ENCODE measurements at places on chromosomes 12 and 14.

GRCh38 chr12:47366579-47366978 lies 286.8 kb upstream of the AMIGO2 start:
- no peak for DNase-seq

DNA sequence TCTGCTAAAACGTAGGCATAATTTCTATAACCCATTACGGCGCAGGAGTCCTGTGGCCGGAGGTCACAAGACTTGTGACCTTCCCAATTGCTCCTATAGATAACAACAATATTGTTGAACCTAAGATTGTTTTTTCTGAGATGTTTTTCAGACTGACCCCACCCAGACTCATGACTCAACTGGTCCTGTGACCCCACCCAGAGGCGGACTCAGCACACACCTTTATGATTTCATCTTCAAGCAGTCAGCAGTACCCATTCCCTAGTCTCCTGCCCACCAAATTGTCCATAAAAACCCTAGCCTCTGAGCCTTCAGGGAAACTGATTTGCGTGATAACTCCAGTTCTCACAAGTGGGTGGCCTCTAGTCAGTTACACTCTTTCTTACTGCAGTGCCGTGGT lies 5.9 kb upstream of the PPP4R3A start:
- DNase-seq = no peak

GRCh38 chr12:121975021-121975420 lies 46.7 kb upstream of the BCL7A start:
- no peak for DNase-seq

GRCh38 chr12:57590479-57590863 lies 521 bp upstream of the PIP4K2C start:
- DNase-seq = no peak

DNA sequence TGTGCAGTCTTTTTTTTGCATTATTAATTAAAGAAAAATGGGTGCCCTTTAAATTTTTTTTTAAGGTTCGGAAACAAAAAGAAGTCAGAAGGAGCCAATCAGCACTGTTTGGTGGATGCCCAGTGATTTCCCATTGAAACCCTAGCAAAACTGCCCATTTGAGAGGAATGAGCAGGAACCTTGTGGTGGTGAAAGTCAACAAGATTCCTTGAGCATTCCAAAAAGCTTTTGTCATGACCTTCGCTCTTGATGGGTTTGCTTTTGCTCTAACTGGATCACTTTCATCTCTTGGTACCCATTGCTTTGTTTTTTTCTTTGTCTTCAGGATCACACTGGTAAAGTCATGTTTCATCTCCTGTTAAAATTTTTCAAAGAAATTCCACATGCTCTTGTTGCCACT lies 54.1 kb downstream of the ADIPOR2 start:
- no peak for DNase-seq

DNA sequence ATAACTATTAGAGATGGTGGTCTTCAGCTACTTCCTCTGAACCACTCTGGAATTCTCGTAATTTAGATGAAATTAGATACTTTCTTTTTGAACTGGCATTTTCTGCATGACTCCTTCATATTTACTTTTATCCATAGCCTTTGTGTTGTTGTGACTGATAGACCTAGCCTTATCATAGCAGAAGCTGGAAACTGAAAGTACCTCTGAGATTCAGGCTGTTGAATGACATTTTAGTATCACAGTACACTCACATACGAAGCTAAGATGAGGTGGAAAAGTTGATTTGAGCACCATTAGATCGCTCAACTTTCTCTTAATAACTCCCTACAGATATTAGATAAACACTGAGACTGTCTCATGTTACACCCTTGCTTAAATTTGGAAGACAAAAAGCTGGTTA lies 525.1 kb upstream of the FBXO33 start:
- DNase-seq = no peak

GRCh38 chr12:120013659-120014380 lies 24.8 kb downstream of the BICDL1 start:
- no peak for DNase-seq

GRCh38 chr12:37666069-37666781 lies 650.3 kb upstream of the ALG10B start:
- no peak for DNase-seq

DNA sequence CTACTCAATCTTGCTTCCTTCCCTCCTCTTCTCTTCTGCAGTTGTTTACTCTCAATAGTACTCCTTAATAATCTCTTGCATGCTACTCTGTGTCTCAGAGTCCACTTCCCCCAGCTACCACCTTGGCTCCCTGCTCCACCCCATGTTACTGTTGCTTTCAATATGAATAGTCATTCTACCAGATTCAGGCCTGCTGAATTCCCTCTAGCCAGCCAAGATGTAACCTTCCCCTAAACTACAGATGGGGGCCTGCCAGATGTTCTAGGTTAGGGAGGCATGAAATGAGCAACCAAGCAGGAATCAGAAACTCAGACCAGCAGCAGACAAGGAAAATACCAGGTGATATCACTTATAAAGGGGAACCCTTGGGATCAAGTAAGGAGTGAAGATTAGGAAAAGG lies 392.1 kb upstream of the DDHD1 start:
- DNase-seq = no peak

- no peak for DNase-seq
Observed at GRCh38 chr12:94255006-94255405, 106.6 kb downstream of the PLXNC1 start.

- no peak for DNase-seq
Observed at GRCh38 chr12:104420868-104421267, 35.9 kb upstream of the CHST11 start.

GRCh38 chr14:102508774-102509745 lies 516 bp downstream of the ANKRD9 start:
- DNase-seq = peak; percentile 83

DNA sequence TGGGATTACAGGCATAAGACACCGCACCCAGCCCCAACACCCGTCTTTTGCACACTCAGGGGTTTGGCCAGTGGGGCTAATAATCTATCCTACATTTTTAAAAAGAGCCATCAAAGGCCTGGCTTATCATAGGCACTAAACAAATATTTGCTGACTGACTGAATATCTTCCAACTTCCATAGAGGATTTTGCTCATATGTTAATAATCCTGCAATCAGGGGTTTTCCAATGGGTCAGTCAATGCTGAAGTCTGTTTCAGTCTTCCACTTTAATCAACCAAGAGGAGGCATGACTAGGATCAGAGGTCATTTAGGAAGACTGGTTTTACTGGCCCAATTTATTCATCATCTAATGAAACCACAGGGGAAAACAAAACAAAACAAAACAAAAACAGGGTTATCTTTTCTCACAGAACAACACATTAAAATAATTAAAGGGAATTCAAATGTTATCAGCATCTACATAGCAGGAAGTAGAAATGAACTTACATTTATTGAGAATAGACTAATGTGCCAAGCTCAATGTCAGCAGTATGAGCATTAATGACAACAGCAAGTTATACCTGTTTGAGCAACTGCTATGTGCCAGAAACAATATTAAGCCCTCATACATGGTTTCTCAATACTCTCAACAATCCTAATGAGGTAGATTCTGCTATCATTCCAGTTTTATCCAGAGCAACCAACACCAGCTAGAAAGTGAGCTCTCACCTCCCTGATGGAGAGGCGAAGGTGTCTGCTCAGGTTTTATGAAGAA lies 372.2 kb downstream of the EGLN3 start:
- DNase-seq = no peak

- DNase-seq = peak; percentile 91
Observed at GRCh38 chr12:47717443-47718193, 7.7 kb downstream of the ENDOU start.

GRCh38 chr12:23831739-23832138 lies 117.7 kb downstream of the SOX5 start:
- DNase-seq = no peak

GRCh38 chr12:79691511-79692248 lies 916 bp upstream of the PAWR start:
- no peak for DNase-seq

DNA sequence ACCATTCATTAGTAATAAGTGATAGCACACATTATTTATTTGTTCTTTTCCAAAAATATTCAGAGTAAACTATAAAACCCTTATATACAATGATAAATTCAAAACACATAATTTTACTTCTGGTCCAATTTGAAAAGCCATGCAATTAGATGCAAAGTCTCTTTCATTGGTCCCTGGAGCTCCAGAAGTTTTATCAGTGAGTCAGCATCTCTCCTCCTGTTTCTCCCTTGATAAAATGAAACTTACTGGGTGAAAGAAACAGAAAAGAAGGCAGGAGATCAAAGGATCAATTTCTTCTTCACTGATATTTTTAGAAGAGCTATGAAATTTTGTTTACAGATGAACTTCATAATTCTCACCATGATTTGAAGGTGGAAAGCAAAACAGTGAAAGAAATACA lies 47.5 kb downstream of the IFNG start:
- no peak for DNase-seq

GRCh38 chr14:60658909-60659585 lies 9.8 kb upstream of the SIX1 start:
- no peak for DNase-seq

DNA sequence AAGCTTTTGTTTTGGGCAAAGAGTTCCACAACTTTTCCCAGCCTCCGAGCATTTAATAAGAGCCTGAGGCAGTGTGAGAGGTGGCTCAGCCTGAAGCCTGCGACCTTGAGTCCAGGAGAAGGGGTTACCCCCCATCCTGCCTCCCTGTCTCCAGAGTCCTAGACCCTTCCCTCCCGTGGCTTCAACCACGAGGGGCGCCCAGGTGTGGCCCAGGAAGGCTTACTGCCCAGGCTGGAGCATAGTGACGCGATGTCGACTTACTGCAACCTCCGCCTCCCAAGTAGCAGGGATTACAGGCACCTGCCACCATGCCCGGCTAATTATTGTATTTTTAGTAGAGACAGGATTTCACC lies 641 bp downstream of the LRRC43 start:
- DNase-seq = no peak

GRCh38 chr14:53325176-53325806 lies 172.2 kb upstream of the DDHD1 start:
- no peak for DNase-seq

- no peak for DNase-seq
Observed at GRCh38 chr14:94480809-94481208, 4.8 kb upstream of the SERPINA9 start.

DNA sequence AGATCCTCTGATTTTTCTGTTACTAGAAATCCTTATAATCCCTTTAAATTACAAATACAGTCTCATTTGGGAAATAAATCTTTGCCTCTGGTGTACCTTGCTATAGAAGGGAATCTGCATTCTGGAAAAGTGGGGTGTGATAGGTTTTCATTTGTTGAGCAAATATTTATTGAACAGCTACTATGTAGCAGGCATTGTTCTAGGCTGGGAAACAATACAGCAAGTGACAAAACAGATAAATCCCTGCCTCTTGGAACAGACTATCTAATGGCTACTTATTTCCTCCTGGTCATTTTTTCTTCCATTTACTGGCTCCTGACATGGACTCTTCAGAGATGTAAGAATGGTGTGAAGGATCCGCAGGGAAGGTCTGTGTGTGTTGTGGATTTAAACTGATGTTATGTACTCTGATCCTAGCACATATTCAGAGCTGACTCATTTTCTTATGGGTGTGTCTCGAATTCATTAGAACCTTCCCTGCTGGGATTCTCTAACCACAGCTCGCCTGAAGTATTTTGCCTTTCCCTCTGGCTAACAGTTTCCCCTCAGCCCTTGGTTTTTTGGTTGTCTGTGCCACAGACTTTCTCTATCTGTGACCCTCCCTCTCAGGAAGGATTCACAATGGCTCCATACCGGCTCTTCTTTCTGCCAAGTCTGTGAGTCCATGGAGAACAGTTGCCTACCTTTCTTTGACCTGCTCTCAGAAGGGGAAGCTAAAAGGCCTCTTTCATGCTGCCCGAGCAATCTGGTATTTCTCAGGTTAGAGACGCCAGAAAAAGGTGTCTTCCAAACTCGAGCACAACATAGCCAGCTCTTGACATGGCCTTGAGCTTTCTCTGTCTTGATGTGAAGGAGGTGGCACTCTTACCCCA lies 53.7 kb downstream of the TMTC2 start:
- no peak for DNase-seq

DNA sequence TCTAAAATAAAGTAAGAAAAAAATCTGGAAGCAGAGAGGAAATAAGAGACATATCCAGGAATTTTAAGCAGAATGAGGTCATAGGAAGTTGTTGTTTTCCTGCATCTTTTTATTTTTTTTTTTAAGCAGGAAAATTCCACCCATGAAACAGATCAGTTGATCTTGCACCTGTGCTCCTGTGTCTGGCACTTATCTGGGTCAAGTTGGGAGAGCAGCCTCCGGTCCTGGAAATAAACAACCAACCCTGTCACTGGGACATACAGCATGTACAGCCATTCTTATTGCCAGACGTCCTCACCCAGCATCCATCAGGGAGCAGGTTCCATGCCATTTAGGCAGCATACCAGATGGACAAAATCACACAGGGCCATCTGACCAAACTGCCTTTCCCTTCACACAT lies 266.0 kb upstream of the BTG1 start:
- peak; percentile 21 for DNase-seq
